ENCODE measurements at places on chromosomes 11 and 22.

DNA sequence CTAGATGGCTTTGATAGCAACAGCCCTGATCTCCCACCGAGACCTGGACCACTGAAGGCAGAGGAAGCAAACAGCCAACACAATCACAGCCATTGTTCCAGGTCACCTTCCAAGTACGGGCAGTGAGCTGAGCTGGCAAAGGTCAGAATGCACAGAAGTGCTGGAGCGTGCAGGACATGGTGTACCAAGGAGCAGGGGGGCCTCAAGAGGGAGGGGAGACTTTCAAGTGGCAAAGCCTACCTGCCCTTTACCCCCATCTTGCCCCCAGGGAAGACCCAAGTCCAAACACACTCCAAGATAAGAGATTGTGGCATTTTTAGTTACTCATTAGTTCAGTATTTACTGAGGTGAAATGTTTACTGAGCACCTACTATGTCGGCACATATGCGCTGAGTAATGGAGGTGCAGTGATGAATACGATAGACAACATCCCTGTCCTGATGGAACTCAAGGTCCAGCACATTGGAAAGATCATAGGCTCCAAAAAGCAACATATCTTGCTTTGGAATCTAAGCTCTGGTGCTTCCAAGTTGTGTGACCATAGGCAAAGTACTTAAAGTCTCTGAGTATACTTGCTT is 26.0 kb upstream of the TTC12 start:
- no peak for DNase-seq

DNA sequence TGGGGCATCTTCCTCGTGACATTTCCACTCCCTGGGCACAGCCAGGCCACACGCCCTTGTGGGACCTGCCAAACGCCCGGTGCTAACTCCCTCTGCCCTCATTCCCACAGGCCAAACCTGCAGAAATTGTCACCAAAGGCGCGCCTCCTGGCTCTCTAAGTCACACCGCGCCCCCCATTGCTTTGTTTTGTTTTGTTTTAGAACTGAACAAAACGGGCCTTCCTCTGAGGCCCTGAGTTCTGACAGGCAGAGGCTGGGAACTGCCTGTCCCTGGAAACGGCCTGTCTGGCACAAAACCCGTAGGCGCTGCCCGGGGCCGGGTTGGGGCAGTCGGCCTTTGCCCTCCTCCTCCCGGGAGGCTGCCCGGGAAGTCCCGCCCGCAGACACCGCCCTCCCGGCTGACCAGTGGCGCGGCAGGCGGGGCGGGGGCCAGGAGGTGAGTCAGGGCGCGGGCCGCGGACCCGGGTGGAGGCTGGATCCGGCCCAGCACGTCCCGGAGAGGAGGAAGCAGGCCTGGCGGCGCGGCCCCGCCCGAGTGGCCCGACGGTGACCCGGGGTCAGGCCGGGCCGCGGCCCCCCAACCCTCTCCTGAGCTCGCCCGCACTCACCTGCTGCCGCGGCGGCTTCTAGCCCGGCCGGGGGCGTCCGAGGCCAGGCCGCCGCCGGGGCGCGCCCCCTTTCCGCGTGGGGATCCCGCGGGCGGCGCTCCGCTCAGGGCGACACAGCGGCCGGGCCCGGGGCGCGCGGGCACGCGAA is 465 bp downstream of the SUN2 start:
- peak; percentile 35 for DNase-seq

DNA sequence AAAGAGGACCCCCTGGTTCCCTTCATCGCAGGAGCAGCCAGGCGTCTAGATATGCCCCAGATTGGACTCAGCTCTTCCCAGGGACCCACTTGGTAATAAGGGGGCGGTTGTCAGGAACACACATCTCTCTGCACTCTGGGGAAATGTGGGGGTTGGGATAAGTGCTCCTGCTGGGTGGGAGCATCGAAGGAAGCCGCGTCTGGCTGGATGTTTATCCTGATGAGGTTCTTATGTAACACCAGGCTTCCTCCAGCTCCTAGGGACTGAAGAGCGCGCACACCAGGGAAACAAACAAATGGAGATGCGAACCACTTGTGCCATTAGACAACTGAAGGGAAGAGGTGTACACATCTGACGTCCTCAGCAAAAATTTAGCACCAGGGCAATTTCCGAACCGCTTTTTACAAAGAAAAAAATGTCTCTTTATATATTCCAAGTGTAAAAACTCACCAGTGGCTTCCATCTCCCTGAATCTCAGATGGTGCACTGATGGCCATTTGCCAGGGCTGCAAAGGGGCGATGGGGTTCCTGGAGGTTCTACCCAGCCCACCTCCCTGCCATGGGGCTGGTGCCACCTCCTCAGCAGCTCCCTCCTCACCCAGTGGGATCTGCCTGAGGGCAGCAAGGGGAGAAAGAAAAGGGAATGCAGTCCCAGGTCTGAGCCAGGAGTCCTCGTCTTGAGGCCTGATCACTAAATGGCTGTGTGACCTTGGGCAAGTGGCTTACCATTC is 89.4 kb downstream of the PKNOX2 start:
- DNase-seq = no peak

DNA sequence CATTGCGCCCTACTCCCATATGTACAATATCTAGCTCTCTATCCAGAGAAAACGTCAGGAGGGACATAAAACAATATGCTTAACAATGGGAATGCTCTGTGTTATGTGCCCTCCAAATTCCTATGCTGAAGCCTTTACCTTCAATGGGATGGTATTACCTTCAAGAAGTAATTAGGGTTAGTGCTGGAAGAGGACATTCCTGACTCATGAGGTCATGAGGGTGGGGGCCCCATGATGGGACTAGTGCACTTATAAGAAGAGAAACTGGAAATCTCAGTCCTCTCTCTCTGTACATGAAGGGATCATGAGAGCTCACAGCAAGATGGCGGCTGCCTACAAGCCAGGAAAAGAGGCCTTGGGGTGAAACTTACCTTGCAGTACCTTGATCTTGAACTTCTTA is 20.3 kb downstream of the MMP20 start:
- no peak for DNase-seq

DNA sequence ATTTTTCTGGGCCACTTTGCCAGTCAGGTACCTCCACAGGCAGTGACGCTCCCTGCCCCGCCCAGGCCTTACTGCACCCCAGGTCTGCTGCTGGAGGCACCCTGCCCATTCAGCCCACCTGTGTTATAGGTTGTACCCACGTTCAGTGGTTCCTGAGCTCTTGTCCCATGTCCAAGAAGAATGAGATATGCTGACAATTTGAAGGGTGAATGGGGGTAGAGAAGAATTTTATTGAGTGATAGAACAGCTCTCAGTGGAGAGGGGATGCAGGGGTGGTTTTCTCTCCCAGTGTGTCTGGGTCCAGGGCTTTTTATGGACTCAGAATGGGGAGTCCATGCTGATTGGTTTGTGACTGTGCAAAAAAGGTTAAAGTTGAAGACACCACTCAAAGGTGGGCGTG is 149.7 kb downstream of the LDLRAD3 start:
- no peak for DNase-seq

DNA sequence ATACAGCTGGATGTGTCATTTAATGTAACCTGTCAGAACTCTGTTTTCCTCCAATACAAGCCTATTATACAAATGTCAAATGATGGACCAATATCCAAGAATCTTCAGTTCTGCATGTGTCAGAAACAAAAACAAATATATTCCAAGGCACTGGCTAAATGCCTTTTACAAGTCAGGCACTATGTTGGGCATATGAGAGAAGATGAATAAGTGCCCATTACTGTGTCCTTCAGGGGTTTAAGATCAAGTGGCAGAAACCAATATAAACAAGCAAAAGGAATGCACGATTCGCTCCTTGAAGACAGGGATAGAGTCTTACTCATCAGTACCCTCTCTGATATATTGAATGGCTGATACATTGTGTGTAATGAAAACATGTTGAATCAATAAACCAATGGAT is 254.4 kb downstream of the TTC28 start:
- no peak for DNase-seq

GRCh38 chr11:73095613-73096012 is 46.5 kb downstream of the FCHSD2 start:
- no peak for DNase-seq

- peak; percentile 81 for DNase-seq
Observed at GRCh38 chr22:43812149-43812842, at the start of gene EFCAB6. Gene EFCAB6, minus strand, starts transcription at chr22:43812305. Its CDS starts 29,987 bp downstream, at chr22:43782318.

GRCh38 chr11:1770528-1770927 is 6.8 kb upstream of the CTSD start:
- DNase-seq = no peak

GRCh38 chr11:69578167-69578566 is 62.8 kb upstream of the CCND1 start:
- DNase-seq = no peak

DNA sequence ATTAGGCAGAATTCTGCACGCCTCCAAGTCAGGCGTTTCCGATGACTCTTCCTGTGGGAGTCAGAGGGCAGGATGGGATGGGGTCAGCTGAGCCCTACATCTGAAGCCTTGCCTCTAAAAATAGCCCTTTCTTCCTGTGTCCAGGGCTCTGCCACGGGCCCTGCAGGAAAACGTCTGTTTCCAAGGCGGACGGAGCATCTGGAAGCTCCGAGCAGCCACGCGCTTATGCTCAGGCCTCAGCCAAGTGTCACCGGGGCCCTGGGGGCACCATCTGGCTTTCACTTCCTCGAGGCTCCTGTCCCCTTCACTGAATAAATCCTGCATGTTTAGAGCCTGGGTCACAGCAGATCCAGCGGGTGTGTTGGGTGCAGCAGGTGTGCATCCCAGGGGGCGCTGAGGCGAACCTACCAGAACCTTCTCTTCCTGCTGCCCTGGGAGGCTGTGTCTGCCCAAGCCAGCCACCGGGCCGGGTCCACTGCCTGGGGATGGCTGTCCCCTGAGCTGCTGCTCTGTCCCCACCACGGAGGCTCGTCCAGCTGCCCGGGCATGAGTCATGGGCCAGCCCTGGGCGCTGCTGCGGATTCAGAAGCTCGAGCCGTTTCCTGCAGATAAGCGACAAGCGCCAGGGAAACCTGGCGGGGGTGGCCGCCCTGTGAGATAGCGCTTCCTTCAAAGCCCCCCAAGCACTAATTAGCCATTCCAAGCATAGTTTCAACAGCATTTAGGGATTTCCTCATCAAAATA is 32.0 kb upstream of the LINC01488 start:
- DNase-seq = no peak

GRCh38 chr11:83220260-83220659 is 26.7 kb downstream of the ANKRD42 start:
- no peak for DNase-seq

DNA sequence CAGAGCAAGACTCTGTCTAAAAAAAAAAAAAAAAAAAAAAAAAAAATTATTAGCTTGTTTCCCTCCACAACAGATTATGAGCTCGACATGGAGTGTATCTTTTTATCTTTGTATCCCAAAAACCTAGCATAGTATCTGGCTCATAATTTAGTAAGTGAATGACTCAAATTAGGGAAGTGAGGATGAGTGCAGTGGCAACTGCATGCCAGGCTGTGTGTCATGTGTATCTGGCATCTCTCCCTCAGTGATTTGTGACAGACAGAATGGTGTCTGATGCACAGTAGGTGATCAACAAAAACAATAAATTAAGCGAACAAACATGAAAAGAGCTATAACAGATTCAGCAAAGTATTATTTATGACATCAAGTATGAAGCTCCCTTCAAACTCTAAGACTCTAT is 7.2 kb downstream of the STK33 start:
- DNase-seq = no peak

- DNase-seq = no peak
Observed at GRCh38 chr11:128906185-128907050, 15.3 kb downstream of the KCNJ5 start.

DNA sequence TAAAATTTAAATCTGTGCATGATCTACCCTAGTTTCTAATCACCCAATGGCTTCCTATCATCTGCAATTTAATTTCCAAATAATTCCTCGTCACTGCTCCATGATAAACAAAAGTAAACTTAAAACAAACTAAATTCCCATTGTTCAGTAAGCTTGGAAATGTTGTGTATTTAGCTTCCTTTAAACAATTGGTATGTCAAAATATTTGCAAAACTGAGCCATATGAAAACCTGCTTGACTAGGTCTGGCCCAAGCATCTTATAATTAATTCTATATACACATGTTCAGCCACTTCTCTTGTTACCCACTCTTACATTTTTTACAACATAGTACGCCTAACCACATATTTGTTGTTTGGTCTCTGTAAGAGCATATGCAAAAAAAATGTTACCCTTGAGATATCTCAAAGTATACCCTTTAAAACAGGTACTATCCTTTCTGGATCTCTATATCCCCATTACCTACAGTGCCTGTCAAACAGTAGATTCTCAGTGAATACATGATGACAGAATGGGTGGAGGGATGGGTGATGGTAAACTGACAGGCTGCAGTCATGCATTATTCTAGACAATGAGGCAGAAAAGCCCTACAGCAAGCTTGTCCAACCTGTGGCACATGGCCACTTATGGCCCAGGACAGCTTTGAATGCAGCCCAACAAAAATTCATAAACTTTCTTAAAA is 1277.9 kb upstream of the TENM4 start:
- DNase-seq = no peak

DNA sequence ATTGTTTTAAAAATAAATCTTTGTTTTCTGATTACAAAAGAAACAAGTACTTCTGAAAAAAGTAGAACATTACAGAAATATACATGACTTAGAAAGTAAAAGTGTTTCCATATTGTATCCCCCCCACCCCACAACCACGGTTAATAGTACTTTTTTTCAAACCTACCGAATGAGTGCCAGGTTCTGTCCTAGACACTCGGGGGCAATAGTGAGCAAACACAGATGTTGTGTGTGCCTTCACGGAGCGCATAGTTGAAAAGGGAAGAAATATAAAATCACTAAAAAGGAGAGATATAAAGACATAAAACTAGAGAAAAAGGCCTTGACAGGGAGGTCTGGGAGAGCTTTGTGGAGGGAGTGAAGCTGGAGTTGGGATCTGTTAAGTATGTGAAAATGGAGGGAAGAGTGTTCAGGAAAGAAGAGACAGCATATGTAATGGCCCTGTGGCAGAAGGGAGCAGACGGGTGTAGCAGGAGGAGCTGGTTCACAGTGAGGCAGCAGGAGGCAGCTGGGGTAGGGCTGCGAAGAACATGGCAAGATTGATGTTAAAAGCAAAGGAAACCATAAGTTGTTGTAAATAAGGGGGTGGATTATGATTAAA is 42.1 kb upstream of the ALX4 start:
- no peak for DNase-seq

DNA sequence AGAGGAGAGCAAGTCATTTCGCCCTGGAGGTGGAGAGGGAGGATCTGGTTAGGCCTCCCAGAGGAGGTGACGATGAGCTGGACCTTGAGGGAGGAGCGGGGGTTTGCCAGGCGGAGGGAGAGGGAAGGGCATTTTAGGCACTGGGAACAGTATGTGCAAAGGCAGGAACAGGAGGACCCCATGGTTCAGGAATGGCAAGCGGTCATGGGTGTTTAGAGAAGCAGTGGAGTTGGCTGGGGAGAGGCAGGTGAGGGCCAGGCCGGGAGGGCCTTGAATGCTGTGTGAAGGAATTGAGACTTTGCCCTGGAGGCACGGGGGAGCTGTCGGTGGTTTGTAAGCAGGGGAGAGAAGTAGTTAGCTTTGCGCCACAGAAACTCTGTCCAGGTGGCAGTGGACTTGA is 10.3 kb downstream of the PRDM11 start:
- no peak for DNase-seq

GRCh38 chr11:130527636-130528297 is 79.3 kb downstream of the ADAMTS15 start:
- no peak for DNase-seq

DNA sequence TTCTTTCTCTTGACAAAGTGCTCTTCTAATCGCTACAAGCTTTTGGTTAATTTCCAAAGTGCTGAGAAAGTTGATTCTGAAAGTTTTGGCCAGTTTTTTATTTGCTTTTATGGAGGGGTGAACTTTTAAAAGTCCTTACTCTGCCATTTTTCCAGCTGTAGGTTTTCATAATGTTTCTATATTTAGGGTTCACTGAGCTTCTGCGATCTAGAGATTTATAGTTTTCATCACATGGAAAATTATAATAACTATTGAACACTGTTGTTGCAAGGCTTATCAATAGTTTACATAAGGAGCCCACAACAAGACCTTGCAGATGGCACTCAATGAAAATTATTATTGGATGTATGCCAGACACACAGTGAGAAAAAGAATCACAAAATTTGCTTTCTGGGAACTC is 55.1 kb downstream of the DLG2 start:
- no peak for DNase-seq

All from activated CD8-positive, alpha-beta memory T cell treated with anti-CD3 and anti-CD28 coated beads for 1 hour (primary cell).